ENCODE measurements at places on chromosomes 1 and 21.

DNA sequence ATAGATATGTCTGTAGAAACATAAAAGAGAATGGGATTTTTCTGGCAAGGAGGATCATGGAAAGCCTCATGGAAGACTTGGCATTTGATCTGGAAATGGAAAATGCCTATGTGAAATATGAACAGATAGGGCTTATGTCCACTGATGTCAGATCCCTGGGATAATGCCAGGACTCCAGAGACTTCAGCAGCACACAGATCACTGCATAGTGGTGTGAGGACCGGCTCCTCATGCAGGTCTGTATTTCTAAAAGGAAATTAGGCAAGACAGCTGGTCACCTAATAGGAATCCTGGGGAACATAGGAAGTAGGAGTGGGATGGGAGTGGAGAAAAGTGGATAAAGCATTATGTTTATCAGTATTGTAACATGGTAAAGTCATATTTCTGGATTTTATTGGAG lies 56.8 kb upstream of the IPO9 start:
- no peak for DNase-seq

- DNase-seq = no peak
These were observed 237.4 kb downstream of the CENPF start for GRCh38 chr1:214840356-214840755.

DNA sequence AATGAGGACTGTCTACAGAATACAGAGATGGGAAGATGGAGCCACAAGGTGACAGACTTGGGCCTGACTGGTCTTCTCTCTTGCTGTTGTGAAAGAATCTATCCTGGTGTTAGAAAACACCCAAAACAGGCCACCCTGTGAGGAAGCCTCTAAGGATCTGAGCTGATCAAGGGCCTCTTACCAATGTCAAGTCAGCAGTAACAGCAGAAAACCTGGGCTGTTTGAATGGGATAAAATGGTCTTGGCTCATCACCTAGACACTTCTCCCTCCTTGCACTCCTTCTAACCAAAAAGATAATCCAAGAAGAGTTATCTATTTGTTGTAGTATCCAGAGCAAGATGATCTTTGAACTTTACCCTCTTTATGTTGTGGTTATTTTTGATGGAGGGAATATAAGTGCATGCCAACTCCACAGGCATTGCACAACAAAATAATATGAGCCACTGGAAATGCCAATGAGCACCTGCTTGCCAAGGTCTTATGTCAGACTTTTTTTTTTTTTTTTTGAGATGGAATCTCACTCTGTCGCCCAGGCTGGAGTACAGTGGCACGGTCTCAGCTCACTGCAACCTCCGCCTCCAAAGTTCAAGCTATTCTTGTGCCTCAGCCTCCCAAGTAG lies 32.8 kb upstream of the ZNF281 start:
- DNase-seq = no peak

DNA sequence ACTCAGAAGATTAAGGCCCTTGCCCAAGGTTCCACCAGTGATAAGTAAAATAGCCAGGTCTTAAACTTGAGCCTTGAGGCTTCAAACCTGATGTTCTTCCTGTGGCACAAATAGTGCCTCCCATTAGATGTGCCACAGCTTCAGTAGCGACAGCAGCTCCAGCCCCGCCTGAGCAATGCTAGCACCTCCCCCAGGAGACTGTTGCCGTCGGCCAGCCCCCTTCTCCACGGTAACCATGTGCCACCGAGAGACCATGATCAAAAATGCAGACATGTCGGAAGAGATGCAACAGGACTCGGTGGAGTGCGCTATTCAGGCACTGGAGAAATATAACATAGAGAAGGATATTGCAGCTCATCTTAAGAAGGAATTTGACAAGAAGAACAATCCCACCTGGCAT lies 32.2 kb downstream of the KLHDC7A start:
- no peak for DNase-seq

- no peak for DNase-seq
These were observed 14.7 kb upstream of the PTP4A2 start for GRCh38 chr1:31952825-31953220.

DNA sequence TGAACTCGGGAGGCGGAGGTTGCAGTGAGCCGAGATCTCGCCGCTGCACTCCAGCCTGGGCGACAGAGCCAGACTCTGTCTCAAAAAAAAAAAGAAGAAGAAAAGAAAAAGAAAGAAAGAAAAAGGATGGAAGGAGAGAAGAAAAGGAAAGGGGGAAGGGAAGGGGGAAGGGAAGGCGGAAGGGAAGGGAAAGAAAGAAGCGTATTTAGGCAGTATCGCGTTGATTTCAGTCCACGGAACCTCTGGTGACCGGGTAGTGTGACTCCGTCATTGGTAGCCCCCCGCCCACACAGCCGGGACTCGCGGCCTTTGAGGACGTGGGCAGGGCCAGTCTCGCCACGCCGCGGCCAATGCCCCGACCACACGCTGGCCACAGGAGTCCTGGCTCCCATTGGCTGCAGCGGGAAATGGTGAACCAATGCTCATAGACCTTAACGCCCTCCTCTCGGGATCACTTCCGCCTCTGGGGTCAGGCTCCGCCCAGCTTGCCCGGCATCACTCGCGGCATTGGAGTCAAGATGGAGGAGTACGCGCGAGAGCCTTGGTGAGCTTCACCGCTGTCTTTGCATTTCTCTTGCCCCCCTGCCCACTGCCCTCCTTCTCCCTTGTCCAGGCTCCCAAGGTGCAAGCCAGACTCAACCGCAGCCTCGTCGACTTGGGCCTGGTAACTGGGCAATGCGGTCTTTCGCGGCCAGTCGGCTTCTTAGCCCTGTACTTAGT lies at the start of gene TIMM17A:
TIMM17A (plus strand) TSS at position 495 of the 720 bp plus-strand sequence; CDS start at position 519, 24 bp downstream.
- DNase-seq = peak; percentile 97

DNA sequence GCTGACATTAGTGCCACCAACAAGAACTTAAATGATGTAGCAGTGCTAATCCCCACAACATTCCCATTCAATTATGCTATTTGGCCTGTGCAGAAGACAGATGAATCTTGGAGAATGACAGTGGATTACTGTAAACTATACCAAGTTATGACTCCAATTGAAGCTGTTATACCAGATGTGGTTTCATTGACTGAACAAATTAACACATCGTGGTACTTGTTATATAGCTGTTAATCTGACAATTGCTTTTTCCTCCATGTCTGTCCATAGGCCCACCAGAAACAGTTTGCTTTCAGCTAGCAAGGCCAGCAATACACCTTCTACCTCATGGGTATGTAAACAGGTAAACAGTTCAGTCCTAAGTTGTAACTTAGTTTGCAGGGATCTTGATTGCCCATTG lies 101.1 kb downstream of the S1PR1 start:
- no peak for DNase-seq

GRCh38 chr1:203045336-203045735 lies 19.0 kb downstream of the PPFIA4 start:
- DNase-seq = no peak

DNA sequence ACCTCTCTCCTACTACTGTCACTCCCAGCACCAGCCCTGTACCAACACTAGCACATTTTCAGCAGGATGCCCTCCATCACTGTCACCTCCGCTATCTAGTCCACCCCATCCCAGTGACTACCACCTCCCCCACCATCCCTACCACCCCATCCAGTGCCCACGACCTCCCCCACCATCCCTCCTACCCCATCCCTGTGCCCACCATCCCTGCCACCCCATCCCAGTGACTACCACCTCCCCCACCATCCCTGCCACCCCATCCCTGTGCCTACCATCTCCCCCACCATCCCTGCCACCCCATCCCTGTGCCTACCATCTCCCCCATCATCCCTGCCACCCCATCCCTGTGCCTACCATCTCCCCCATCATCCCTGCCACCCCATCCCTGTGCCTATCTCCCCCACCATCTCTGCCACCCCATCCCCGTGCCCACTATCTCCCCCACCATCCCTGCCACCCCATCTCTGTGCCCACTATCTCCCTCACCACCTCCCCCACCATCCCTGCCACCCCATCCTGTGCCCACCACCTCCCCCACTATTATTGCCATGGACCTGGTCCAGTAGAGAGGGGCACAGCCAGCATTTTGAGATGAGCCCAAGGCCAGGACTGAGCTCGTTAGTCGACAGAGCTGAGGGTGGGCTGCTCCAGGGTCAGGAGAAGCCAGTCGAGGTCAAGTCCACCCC lies 45.7 kb downstream of the DISP3 start:
- no peak for DNase-seq

- no peak for DNase-seq
These were observed 8.5 kb downstream of the GPA33 start for GRCh38 chr1:167081594-167082156.

DNA sequence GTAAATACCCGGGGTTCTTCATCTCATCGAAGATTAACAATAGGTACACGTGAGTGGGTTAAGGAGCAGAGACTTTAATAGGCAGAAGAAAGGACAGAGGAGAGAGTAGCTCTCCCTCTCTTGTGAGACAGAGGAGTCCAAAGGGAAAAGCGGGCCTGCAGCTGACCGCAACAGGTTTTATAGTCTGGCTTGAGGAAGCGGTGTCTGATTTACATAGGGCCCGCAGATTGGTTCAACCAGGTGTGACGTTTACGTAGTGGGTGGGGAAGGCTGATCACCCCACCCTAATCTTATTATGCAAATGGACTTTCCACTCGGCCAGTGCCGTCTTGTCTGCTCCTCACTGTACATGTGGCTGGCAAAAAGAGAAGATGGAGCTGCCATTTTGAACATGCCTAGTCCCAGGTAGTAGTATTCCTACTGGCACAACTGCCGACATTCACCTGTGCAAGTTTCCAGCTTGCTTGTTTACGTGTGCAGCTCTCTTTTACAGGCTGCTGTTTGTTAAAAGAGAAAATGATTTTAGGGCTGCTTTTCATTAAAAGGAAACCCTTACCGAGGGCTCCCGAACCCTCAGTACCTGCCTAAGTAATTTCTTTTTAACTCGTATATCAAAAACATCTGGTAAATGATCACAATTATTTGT lies 10.6 kb downstream of the CDC14A start:
- no peak for DNase-seq

DNA sequence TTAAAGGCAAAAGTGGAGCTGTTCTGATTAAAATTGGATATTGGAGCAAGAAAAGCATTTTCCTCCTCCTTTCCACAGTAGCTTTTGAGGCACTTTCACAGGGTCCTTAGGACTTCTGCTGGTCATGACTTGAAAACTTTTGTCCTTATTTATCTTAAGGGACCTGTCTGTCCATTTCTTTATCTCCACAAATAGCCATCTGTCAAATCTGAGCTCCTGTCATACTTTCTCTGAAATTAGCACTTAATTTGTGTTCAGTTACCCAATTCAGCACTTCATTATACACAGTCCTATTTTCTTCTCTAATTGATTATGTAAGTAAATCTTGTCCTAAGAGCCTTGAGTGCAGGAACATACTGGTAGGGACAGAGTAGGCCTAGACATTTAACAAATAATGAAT lies 9.8 kb downstream of the POU2F1 start:
- DNase-seq = no peak

- no peak for DNase-seq
These were observed 210.9 kb upstream of the GALNT2 start for GRCh38 chr1:229856009-229856650.

- DNase-seq = peak; percentile 78
These were observed 8.6 kb upstream of the EPHA2 start for GRCh38 chr1:16164213-16165072.

DNA sequence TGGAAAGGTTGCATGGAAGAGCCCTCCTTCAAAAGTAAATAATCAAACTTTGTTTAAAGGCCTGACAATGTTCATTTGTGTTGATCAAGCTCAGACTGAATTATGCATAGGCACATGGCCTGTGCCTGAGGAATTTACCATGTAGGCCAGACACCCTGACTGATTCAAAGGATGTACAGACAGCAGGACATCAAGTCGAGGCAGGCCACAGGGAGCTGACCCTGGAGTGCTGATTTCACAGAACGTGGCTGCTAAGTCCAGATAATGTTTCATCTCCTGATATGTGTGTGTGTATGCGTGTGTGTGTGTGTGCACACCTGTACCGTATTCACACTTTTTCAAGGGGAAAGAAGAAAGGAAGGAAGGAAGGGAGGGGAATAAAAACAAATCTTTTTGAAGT lies 34.1 kb downstream of the NAV1 start:
- DNase-seq = no peak

GRCh38 chr1:32464716-32465577 lies at the start of gene ZBTB8B:
ZBTB8B (plus strand) TSS chr1:32465072; CDS start chr1:32470625, 5,553 bp downstream.
- DNase-seq = no peak

- no peak for DNase-seq
These were observed 88.1 kb upstream of the WARS2 start for GRCh38 chr1:119228335-119229080.

DNA sequence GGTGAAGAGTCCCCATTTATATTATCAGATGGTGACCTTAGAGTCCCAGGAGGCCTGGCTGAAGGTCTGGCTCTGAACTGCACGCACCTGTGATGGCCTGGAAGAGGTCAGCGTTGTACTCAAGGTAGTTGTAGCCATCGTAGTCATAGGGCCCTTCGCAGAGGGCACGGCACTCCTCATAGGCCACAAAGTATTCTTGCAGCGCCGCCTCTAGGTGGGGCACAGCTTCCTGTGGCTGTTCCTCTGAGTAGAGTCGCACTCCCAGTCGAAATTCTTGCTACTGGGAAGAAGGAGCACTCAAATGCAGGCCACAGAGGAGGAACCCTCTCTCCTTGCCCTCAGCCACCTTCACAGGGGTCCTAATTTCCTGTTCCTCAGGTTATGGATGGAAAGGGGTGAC lies 7.7 kb downstream of the P3H1 start:
- DNase-seq = no peak

GRCh38 chr1:22417466-22417865 lies 34.2 kb upstream of the ZBTB40 start:
- DNase-seq = no peak

DNA sequence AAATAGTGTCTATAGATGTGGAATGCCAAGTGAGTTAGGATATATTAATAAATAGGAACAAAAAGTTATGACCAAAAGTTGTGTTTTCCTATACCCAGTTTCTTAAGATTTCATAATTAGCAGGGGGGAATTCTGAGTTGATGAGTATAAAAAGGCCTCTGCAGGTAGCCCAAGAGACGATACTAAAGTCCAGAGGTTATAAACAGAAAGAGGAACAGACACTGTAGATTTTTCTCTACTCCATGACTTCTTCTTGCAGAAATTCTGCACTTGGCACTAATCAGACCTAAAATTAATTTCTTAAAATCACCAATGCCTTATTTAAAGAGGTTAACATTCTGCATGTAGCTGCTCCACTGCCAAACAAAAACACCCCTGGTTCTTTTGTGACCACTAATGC lies 62.6 kb downstream of the ROR1 start:
- DNase-seq = no peak

GRCh38 chr1:185860311-185860710 lies 126.1 kb downstream of the HMCN1 start:
- no peak for DNase-seq

DNA sequence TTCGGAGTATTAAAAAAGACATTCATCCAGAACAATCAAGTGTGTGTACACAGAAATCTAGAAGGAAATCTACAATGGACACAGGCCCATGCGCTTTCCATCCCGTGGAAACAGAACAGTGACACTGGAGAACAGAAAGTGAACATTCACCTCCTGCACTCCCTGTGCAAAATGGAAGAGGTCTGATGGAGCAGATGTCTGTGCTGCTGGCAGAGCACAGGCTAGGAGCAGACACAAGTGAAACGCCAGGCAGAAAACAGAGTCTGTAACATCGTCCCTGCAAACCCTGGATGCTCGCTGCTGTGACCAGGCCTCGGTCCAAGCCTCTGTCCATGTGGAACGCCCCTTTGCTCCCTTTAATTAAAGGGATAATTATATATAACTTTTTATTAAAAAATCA lies 36.1 kb downstream of the SLC45A1 start:
- no peak for DNase-seq

- no peak for DNase-seq
These were observed 110.0 kb downstream of the ADSS2 start for GRCh38 chr1:244341455-244342450.

GRCh38 chr21:34008618-34009017 lies 64.8 kb upstream of the MRPS6 start:
- peak; percentile 79 for DNase-seq

- no peak for DNase-seq
These were observed 1.2 kb upstream of the MMEL1 start for GRCh38 chr1:2633936-2634491.
